Stimulated activated CD8-positive, alpha-beta memory T cell treated with anti-CD3 and anti-CD28 coated beads, Interleukin-15, amount 100 ng/mL, for 24 hours (primary cell): ENCODE measurements at places on chromosomes 3 and 15.

DNA sequence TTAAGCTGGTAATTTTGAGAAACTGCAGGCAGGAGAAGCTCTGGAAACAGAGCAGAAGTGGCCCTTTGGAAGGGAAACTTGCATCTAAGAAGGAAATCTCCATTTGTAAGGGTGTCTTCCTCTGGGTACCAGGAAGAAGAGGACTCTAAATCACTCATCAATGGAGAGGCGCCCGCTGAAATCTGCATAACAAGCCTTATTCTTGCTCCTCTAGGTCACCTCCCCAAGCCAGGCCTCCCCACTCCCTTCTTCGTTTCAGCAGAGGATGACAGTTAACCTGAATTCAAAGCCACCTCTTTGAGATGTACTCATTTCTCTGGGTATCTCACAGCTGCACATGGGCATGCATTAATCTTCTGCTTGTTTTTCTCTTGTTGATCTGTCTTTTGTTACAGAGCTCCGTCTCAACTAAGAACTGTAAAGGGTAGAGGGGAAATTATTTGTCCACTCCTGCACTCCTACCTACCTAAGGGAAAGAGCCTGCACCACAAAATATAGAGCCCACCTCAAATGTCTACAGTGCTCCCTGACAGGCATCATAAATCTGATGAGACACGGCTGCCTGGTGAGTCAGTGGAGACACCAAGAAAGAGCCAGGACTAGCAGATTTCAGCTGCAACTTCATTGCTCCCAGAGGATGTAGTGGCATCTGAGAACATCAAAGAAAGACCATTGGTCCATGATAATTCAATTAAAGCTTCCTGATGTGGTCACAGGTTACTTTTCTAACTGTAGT lies 51.5 kb downstream of the GABRB3 start:
- no peak for DNase-seq

DNA sequence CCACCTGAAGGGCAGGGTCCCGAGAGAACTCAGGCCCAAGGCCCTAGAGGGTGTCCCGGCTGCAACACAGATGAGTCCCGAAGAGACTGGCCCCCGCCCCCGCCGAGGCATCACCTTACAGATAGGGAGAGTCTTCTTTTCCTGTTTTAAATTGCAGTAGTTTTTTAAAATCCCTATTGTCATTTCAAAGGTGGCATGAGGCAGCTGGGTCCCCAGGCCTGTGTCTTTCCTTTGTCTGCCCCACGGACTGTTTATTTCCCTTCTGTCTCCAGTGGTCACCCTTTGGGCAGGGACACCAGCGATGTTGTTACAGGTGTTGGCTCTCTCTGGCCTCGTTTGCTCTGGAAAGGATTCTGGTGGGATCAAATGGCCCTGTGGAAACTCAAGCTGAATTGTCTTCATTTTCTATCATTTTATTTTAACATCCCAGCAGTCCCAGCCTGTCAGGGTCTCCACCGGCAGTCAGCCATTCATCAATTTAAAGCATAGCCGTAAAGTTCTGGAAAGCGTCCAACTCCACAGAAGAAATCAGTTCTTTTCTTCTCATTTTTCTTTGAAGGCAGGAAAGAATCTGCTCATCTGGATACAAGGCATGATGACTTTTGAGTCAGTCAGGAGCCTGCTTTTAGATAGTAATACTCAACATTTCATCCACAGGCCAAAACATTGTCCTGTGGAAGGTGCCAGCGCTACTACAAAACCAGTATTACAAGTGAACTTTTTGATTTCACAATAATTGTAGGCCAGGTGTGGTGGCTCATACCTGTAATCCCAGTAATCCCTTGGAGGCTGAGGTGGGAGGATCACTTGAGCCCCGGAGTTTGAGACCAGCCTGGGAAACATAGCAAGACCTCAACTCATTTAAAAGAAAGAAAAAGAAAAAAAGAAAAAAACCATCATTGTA lies 96.2 kb downstream of the HES1 start:
- DNase-seq, result no peak

GRCh38 chr15:89669941-89670340 lies 9.2 kb downstream of the PLIN1 start:
- DNase-seq, result no peak

GRCh38 chr3:149160754-149161300 lies 31.4 kb downstream of the HPS3 start:
- no peak for DNase-seq

DNA sequence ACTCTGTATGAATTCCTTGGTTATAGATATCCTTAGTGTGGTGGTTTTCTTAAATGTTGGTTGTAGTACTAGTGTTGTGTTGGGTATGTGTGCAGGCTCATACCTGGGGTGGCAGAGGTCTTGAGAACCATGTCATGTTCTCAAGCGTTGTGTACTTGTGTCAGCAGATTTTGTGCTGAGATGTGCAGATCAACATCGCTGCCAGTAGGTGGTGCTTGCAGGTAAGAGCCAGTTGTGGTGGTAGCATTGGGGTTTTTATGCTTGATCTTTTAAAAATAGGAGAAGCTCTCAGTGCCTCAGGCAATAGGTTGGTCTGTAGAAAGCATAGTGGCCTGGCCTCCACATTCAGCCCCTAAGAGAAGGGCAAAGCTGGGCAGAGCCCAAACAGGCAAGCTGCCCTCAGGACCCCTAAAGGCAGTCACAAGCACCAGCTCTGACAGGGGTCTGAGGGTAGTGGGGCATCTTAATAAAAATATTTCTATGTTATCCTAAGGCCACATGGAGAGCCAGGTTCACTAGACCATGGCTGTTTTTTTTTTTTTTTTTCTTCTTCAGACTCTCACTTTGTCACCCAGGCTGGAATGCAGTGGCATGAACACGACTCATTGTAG lies 164.0 kb downstream of the IL20RB start:
- DNase-seq, result no peak

GRCh38 chr3:142287866-142288638 lies 62.7 kb upstream of the GK5 start:
- DNase-seq, result no peak
